CD4-positive, alpha-beta T cell treated with Interleukin-10 for 1 hour (primary cell): ENCODE measurements at places on chromosomes 4 and X.

DNA sequence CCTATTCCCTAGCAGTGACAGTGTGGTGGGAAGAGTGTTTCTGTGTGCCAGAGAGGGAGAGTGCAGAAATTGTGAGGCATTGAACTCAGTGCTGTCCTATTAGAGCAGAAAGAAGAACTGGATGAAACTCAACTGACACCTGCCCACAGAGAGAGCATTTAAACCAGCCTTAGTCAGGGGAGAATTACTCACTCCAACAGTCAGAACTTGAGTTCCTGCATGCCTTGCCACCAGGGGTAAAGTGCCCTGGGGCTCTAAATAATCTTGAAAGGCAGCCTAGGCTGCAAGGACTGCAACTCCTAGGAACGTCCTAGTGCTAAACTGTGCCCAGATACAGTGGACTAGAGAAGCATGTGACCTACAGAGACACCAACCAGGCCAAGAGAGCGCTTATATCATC, 12.8 kb downstream of the CYSLTR1 start:
- no peak for DNase-seq

- no peak for DNase-seq
Measured at GRCh38 chr4:26431461-26432180, 58.7 kb downstream of the CCKAR start.

GRCh38 chr4:40719008-40719623, 30.6 kb upstream of the NSUN7 start:
- DNase-seq, result no peak

DNA sequence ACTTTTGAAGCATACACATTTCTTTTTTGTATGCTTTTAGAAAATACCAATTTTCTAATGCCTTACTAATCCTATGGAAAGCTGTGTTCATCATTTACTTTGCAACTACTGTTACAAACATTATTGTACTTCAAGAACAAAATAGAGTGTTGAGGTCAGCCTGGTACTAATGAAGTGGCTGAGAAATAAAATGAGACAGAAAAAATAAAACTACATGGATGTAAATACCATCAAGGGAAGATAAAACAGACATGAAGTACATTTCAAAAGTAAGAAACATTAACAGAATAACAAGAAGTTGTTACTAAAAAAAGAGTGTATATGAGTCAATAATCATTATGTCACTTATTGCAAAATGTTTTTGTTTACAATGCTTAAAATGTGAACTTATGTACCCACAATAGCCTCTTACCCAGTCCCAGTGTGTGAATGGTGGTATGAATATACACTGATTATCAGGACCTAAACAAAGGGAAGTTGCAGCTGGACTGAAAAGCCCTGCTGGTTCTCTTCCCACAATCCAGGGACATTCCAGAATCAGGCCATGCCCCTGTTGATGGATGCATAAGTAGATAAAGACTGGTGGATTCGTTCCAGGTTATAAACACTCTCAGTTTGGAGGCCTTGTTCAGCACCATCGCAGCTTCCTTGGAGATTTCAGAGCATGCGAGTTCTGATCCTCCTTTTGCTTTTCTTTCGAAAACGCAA, 2.4 kb upstream of the CSN3 start:
- no peak for DNase-seq

GRCh38 chr4:180913750-180914149, 1329.5 kb upstream of the TENM3 start:
- no peak for DNase-seq

- DNase-seq, result no peak
Measured at GRCh38 chrX:13103188-13103913, 58.9 kb upstream of the FAM9C start.
